ENCODE measurements at places on chromosomes 3 and 15.

DNA sequence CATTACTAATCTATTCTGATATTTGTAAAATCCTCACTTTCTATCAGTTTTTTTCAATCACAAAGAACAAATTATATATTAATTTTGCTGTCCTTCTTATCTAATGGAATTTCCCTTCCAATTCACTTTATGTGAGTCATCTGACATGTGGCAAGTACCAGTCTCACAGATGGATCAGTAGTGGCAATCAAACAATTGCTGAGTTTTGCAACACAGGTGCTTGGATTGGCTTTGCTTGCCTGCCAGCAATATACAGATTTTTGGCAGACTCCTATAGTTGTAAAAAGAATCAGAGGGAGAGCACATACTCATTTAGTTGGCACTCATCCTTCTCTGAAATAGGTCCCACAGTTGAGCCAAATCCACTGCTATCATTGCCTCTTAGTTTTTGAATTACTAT lies 83.7 kb downstream of the BCHE start:
- DNase-seq = no peak

- DNase-seq = no peak
Measured at GRCh38 chr15:35545316-35545823, 595 bp downstream of the DPH6 start.

DNA sequence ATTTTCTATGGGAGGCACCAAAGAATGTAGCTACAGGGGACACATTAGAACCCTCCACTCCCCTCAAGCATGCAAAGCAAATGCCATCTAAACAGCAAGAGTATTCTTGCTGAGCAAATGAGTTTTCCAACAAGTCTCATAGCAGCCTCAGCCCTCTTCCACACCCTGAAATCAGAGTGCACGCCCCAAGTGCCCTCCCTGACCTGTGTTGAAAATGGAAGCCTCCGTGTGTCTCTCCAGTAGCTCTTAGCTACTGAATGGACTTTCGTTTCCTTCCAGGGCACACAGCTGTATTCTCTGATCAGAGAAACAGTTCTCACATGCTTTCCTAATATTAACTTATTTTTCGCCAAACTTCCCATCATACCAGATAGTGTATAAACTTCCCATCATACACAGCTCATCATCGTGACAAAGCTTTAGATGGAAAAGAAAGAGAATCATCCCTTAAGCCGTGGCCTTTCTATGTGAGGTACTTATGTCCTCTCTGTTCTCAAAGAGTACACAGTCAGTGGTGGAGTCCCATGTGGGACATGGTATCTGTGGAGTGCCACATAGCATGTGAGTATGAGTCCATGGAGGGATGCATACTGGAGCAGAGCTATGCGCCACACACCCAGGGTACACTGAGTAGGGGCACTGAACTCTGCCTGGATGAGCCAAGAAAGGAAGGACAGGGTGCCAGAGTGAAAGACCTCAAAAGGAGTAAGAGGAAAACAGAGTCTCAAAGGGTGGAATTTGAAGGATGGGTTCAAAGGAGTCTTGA lies 434.5 kb downstream of the MCTP2 start:
- no peak for DNase-seq

- no peak for DNase-seq
Measured at GRCh38 chr3:165233501-165234195, 37.5 kb upstream of the SLITRK3 start.

DNA sequence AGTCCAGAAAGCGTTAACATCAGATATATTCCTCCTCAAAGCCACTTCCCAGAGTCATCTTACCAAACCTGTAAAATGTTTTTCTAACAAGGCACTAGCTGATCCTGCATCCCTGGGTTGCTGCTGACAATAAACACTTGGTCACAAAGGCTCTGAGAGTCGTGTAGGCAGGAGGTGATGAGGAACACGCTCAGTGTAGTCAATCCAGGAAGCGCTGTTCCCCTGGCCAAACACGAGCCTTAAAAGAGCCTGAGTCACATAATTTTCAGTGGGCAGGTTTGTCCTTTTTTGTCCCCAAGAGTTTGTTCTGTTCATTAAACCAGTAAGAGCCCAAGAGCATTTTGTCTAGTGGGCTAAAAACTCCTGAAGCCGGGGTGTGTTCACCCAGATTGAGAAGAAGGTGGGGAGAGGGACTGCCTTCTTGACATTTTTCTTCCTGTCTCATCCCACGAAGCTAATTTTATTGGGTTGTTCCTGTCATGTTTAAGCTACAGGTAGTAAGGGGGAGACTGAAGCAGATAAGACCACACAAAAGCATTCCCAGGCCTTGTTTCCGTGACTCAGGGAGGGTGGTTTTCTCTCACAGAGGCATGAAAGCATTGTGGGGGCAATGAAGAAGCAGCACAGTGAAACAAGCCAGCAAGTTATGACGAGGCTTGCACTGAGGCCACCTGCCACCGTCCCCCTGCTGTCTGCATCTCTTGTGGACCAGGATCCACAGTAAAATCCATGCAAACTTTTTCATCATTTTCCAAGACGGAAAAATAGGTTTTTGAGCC lies 73.7 kb downstream of the FOXB1 start:
- DNase-seq = peak; percentile 60

DNA sequence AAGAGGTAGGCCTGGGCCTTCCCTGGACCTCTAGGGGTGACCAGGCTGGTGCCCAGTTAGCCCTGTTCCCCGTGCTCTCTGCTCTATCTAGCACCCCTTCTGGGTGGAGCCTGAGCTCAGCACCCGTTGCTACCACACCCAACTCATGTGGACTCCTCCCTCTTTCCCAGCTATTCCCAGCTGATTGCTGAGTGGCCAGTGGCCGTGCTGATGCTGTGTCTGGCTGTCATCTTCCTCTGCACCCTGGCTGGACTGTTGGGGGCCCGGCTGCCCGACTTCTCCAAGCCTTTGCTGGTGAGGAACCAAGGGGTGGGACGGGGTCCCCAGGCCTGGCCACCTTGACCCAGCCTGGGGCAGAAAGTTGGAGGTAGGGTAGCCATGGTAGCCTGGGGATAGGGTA lies 6.2 kb downstream of the DISP2 start:
- no peak for DNase-seq

GRCh38 chr15:60316961-60317360 lies 80.8 kb downstream of the ANXA2 start:
- DNase-seq = no peak

GRCh38 chr3:23256741-23257435 lies 53.8 kb downstream of the UBE2E2 start:
- no peak for DNase-seq

- no peak for DNase-seq
Measured at GRCh38 chr3:160638184-160638583, 38.8 kb upstream of the ARL14 start.

DNA sequence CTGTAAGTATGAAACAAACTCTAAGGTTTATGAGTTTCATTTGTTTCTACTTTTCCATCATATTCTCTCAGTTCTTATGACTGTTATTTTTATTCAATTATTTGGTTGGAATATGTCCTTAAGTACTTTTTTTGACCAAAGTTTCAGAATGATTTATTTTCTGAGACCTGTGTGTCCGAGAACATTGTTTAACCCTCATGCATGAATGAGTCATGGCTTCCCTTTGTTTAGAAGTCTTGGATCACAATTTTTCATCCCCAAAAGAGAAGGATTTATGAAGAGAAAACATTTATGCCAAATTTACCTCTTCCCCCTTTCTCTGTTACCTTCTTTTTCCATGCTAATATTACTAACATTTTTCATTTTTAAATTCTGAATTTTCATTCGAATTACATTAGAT lies 518.0 kb upstream of the NR2F2 start:
- DNase-seq = no peak

DNA sequence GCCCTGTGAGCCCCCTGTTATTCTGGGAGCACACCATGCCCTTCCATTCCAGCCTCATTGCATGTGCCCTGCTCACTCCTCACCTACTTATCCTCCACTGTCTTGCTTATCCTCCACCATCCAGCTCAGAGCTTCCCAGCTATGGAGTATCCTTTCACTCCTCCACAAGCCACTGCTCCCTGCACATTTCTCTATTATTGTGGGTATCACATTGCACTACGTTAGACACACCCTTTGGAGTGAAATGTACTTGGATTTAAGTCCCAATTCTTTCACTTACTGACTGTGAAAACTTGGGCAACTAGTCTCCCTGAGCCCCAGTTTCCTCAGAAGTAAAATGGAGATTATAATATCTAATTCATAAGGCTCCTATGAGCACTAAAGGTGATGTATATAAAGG lies 4.3 kb downstream of the MASP1 start:
- DNase-seq = no peak

DNA sequence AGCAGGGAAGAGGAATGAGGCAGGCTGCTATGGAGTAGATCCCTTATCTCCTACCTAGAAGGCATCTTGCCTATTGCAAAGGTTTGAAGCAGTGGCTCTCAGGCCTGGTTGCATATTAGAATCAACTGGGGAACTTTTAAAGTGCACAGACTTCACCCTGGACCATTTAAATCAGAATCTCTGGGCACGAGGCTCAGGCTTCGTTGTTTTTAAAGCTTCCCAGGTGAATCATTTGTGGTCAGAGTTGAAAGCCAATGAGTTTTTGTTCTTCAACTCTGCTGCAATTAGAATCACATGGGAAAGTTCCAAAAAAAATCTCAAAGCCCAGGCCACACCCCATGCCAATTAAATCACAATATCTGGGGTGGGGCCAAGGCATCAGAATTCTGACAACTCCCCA lies 773.1 kb downstream of the AGBL1 start:
- no peak for DNase-seq

GRCh38 chr3:100536093-100536492 lies 43.7 kb downstream of the TMEM45A start:
- no peak for DNase-seq

- no peak for DNase-seq
Measured at GRCh38 chr15:39416258-39416657, 164.6 kb upstream of the THBS1 start.

DNA sequence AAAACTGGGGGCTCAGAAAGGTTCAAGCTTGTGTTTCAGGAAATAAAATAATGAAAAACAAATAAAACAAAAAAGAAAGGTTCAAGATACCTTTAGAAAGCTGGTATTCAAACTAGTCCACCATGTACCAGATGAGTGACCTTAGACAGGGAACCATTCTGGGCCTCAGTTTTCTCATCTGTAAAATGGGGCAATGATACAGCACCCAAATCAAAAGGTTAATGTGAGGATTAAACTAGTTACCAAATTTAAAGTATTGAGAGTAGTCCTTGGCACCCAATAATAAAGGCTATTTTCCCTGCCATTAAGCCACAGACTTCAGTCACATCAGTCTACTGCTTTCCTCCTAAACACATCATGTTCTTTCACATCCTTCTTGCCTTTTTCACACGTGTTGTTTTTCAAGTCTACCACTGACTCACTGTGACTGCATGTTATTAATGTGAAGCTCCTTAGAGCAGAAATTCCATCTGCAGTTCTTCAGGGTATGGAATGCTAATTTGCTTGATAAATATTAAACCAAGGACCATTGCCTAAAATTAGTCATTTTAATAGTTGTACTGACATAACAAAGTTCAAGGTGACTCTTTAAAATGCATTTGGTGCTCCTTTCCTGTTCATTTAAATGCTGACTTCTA lies 19.9 kb downstream of the TAMM41 start:
- no peak for DNase-seq

DNA sequence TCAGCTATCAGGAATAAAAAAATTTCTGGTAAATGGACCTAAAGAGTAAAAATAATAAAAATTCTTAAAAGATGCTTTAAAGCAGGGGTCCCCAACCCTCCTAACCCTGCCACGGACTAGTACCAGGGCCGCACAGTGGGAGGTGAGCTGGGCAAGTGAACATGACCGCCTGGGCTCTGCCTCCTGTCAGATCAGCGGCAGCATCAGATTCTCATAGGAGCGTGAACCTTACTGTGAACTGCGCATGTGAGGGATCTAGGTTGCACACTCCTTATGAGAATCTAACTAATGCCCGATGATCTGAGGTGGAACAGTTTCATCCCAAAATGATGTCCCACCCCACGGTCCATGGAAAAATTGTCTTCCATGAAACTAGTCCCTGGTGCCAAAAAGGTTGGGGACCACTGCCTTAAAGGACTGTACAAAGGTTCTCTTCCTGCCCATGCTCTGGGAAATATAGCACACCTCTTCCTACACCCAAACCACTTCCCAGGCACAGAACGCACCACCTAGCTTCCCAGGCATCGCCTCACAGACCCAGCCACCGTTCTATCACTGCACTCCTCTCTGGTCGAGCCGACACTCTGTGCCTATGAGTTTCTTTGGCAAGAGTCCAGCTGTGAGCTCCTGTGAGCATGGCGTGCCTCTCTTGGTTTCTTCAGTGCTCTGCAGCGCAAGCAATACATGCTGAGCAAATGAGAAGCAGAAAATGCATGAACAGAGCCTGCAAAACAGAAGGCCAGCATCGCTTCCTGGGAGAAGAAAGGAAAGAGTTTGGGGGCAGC lies 104.9 kb downstream of the OCA2 start:
- no peak for DNase-seq

Data from activated CD8-positive, alpha-beta memory T cell treated with anti-CD3 and anti-CD28 coated beads for 24 hours (primary cell).